HFF-Myc (cell line): ENCODE measurements at places on chromosomes 11 and 22.

GRCh38 chr11:73975479-73975757 lies 7.2 kb downstream of the UCP2 start:
- DNase-seq = no peak

DNA sequence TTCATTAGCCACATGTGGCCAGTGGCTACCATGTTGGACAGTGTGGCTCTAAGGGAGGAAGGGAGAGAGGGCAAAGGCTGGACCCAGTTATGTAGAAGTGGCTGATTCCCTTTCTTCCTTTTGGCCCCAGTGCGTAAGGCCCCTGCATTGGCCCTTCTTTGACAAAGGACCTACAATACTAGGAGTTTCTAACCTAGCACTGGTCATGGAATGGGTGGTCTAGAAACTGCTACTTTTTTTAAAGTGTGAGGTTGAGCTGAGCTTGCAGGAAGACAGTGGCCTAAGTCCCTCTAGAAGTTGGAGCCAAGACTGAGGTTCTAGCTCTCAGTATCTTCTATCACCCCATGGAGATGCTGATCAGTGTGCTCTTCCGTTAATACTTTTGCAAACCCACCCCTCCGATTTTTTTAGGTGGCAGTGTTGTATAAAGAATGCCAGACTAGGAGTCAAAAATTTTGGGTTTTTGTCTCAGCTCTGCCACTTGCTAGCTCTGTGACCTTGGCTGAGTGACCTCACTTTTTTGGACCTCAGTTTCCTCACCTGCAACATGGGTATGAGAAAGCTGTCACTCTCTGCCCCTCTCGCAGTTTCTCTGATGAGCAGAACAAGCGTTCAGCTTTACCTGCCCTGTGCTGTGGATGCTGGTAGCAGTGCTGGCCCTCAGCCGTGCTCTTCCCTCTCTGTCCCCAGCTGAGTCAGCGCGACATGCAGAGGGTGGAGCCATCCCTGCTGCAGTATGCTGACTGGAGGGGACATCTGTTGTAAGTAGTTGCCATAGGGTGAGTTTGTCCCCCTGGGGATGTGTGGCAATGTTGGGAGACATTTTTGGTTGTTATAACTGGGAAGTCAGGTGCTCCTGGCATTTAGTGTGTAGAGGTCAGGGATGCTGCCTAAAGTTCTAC lies 6.9 kb downstream of the ACCS start:
- DNase-seq = no peak

- DNase-seq = no peak
Measured at GRCh38 chr22:43127166-43127908, 15.9 kb downstream of the MCAT start.

DNA sequence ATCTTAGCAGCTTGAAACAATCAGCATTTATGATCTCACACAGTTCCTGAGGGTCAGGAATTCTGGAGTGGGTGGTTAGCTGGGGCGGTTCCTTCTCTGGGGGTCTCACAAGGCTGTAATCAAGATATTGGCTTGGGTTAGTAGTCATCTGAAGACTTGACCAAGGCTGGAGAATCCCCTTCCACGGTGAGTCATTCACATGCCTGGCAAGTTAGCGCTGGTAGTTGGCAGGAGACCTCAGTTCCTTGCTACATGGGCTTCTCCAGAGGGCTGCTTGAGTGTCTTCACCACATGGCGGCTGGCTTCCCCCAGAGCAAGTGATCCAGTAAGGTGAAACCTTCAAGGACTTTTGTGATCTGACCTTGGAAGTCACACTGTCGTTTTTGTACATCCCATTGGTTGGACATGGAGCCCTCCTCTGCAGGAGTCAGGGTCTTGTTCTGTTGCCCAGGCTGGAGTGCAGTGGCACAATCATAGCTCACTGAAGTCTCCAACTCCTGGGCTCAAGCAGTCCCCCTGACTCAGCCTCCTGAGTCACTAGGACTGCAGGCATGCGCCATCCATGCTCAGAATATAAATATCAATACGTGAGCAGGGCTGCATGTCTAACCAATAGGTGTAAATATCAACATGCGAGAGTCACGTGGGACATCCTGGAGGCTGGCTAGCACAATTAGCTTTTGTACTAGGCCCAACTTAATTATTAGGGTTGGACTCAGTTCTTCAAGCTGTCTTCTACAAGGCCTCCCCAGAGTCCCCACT lies 7.2 kb upstream of the NIPSNAP1 start:
- peak; percentile 47 for DNase-seq

DNA sequence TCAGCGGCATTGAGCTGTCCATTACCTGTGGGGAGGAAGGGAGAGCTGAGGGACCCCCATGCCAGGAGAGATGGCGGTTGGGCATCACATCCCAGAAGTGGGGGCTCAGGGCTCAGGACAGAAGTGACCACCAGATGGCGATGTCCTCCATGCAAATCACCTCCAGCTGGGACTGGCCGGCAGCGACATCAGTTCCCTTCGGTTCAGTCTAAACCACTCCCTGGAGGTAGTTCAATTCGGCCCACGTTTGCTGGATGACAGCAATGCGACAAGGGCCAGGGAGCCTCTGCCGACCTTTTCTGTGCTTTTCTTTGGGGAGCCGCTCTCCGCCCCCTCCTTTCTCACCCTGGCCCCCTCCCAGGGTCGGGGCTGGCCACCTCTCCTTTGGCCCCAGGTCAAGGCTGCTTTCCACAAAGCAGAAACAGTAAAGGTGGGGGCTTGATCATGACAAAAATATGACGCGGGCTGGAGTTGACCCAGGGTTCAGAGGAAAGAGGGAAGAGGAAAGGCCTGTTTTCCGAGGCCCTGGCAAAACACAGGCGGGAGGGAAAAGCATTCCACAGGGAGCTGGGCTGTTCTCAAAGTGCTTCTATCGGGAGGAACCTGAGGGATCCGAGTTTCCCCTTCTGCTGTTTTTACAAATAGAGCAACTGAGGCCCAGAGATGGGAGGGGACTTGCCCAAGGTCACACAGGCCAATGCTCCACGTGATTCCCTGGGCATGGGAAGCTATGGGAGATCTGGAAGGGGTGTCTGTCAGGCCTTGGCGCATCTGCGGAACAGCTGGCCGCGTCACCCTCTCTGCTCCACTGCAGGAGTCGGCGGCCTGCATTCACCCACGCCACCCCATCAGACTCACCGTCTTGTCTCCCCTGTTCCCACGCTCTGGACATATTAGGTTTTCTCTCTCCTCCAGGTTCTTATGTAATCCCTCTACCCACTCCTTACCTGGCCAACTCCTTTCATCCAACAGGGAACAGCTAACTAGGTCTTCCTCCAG lies 54.7 kb downstream of the FBXO7 start:
- DNase-seq = peak; percentile 66

DNA sequence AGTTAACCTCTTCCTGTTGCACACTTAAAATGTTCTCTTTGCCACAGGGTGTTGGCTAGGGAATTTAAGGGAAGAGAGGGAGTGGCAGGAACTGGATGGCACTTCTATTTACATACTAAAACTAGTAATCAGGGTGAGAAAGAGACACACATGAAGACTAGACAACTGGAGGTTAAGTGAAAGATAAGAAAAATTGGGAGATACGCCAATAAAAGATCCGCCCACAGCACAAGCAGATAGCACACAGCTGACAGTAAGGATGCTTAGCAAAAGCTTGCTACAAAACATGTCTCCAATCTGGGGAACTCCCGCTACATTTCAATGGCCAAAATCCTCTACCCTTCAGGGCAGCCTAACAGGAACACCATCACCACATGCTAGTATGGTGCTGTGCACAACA lies 12.8 kb downstream of the CPSF7 start:
- DNase-seq = no peak

GRCh38 chr22:39469326-39469680 lies 12.5 kb downstream of the MGAT3 start:
- DNase-seq = no peak

- DNase-seq = peak; percentile 14
Measured at GRCh38 chr11:23688835-23689234, 808.0 kb upstream of the LUZP2 start.

- DNase-seq = no peak
Measured at GRCh38 chr22:40782521-40782920, 36.6 kb downstream of the SLC25A17 start.

GRCh38 chr11:113873236-113873626 lies 2.1 kb downstream of the USP28 start:
- no peak for DNase-seq

GRCh38 chr11:119344291-119345010 lies 2.1 kb downstream of the MFRP start:
- no peak for DNase-seq
